ENCODE measurements at places on chromosomes 13 and 19. TPM values are rescaled to one million over a fixed set of nuclear protein-coding genes. Genes with fewer than 3 reads are reported as not detected.

- no peaks in the 10 kb centered on the region for H3K27me3 ChIP-seq
- H3K36me3 ChIP-seq, result no peaks in the 10 kb centered on the region
- no peak for DNase-seq
- no peaks in the 10 kb centered on the region for H3K4me1 ChIP-seq
- H3K4me3 ChIP-seq, result no peak overlapping the region
These were observed 243.2 kb downstream of the COL4A1 start for GRCh38 chr13:110063490-110064421.

LRRC63 gene
- 1.0 TPM for total RNA-seq

DNA sequence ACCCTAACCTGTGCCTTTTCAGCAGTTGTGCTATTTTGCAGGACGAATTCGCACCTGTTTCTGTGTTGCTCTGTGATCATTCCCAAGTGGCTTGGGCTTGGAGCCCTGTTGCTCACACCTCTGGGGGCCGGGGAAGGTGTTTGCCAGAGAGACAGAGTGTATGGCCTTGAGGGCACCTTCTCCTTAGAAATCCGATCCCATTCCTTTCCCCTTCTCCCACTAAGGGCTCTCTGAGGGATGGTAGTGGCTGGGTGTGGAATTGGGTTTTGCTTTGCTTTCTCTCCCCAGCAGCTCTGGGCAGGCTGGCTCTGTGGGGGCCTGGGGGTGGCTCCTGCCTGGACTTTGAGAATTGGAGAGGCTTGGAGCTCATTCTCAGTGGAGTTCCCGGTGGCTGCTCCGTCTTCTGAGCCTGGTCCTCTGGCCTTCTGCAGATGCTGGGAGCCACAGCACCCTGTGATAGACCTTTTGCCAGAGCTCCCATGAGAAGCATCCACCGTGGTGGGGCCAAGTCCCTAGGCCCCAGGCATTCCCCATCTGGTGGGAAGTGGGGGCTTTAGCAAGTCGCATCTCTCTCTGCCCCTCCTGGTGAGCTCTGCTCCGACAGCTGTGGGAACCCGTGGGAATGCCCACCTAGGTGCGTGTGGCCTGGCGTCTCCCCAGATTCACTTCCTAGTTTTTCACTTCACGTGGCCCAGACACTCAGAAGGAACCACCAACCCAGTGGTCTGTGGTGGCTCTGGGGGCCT, 26.1 kb downstream of the ATP11A start:
- H3K27ac ChIP-seq, result no peak overlapping the region
- no peaks in the 10 kb centered on the region for H3K27me3 ChIP-seq
- no peaks in the 10 kb centered on the region for H3K36me3 ChIP-seq
- H3K4me3 ChIP-seq, result no peak overlapping the region
- no peaks in the 10 kb centered on the region for H3K4me1 ChIP-seq

GRCh38 chr13:51397262-51397941, 55.4 kb downstream of the INTS6 start:
- DNase-seq, result peak; percentile 78
- H3K27me3 ChIP-seq, result no peaks in the 10 kb centered on the region
- no peaks in the 10 kb centered on the region for H3K36me3 ChIP-seq
- peaks cover 3% of the 10 kb centered on the region for H3K4me1 ChIP-seq
- H3K27ac ChIP-seq, result no peak overlapping the region

DNA sequence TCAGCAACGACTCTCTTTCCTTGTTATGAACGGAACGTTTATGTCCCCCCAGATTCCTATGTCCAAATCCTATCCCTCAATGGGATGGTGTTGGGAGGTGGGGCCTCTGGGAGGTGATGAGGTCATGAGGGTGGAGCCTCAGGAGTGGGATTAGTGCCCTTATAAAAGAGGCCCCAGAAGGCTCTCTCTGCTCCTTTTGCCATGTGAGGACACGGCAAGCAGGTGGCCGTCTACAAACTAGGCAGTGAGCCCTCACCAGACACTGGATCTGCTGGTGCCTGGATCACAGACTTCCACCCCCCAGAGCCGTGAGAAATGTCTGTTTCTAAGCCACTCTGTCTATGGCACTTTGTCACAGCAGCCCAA, 53.2 kb downstream of the EPS15L1 start:
- H3K4me1 ChIP-seq, result no peaks in the 10 kb centered on the region
- H3K4me3 ChIP-seq, result no peak overlapping the region
- no peaks in the 10 kb centered on the region for H3K27me3 ChIP-seq

GRCh38 chr13:96636001-96636709, 358.1 kb downstream of the OXGR1 start:
- no peaks in the 10 kb centered on the region for H3K36me3 ChIP-seq
- no peak for DNase-seq
- H3K27ac ChIP-seq, result no peak overlapping the region
- H3K27me3 ChIP-seq, result no peaks in the 10 kb centered on the region

DNA sequence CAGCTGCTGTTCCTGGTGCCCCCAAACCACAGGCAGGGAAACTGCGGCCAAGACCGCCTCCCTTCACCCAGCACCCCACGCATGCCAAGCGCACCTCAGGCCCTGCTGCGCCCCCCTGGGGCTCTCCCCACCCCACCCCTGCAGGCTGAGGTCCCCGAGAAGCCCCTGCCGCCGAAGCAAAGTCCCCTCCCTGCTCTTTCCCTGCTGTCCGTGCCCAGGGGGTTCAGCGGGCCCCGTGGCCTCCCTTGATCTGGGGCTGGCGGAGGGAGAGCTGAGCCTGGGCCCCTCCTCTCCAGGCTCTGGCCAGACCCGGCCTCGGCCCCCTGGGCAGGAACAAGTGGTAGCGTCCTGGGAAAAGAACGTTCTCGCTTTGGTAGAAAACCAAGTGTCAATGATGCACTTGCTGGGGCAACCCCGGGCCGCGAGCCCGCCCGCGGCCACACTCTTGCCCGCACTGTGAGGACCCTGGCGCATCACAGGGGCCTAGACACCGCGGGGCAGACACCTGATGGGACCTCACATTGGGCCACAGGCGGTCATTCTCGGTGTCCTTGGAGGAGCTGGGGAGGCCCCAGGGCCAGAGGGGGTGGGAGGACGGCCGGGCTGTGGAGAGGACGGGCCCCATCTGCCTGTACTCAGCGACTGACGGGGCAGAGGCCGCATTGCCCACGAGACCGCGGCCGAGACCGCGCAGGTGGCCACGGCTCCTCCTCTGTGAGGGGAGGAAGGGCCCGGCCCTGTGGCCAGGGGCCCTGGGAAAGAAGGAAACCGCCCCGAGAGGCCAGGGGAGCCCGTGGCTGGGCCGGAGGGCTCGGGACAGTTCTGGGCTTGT, 29.0 kb downstream of the GPX4 start:
- no peaks in the 10 kb centered on the region for H3K27me3 ChIP-seq
- peak overlapping the region; percentile 83 for H3K27ac ChIP-seq
- DNase-seq, result no peak
- no peaks in the 10 kb centered on the region for H3K36me3 ChIP-seq
- H3K4me1 ChIP-seq, result peaks cover 29% of the 10 kb centered on the region

All from prostate gland (tissue), 2 donors.